ENCODE measurements at places on chromosomes 6 and 20.

DNA sequence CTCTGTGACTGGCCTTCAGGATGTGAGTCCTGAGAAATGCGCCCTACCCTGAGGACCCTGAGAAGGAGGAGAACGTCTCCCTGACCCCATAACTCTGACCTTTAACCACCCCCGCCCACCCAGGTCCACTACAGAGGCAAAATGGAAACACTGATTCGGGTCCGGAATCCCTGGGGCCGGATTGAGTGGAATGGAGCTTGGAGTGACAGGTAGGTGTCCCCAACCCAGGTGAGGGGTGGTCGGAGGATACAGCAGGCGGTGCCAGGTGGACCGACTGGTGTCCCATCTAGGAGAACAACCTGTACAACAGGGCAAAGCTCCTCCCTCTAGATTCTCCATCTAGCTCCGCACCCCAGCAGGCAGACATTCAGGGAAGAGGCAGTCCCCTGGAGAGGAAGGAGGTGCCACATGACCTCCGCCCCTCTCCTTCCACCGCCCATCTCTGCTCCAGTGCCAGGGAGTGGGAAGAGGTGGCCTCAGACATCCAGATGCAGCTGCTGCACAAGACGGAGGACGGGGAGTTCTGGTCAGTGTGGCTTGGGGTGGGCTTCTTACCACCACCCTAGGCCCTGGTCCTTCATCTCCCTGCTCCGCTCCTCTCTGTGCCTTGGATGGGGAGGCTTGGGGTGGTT lies 17.6 kb downstream of the CAPN11 start:
- no peak for DNase-seq

DNA sequence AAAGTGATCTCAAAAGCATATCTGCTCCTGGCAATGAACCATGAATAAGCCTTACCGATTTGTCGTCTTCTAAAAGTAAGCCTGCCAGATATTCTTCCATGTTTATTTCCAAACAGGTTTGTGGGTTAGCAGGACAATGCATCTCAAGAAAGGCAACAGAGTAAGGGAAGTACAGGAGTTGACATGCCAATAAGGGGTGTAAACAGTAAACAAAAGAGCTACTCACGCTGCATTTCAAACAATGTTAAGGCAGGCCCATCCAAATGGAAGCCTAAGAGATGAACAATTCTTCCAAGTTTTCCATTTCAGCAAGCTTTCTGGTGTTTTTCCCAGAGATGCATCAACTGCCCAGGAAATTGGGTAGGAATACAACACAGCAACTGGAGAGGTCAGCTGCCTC lies 27.8 kb upstream of the CRIP3 start:
- DNase-seq, result no peak

GRCh38 chr6:30955367-30956042 lies 14.7 kb downstream of the MUCL3 start:
- peak; percentile 66 for DNase-seq

DNA sequence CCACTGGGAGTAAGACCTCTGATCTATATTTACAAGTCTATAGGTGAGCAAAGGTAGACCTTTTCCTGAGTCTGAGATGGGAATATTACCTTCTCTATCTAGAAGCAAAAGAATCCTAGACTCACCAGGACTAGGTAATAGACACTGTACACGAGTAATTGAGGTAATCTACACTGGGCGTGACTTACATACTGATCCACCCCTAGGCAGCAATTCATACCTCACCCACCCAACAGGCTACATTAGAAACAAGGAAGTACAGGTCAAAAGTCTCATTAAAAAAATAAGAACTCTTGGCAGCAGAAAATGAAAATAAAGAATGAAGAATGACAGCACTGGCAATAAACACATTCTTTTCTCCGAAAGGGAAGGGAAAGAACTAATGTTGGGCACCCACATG lies 7.6 kb downstream of the CSNK2A1 start:
- DNase-seq, result no peak

DNA sequence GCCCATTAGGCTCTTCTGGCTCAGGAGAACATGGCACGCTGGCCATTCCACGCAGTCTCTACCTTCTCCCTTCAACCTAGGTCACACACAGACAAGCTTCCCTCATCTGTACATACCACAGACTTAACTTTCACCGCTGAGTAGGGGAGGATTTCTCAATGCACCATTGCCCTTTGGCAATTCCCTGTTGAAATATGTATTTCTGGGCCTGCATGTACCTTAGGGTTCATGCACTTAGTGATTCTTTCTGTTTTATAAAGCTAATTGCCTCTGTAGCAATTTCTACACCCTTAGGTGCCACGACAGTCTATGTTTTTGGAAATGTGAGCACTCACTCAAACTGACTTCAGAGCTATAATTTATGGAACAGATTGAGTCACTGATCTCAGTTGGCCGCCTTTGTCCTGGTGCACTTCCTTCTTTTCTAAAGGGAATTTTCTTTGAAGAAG lies 253.8 kb upstream of the PRDM1 start:
- DNase-seq, result no peak

DNA sequence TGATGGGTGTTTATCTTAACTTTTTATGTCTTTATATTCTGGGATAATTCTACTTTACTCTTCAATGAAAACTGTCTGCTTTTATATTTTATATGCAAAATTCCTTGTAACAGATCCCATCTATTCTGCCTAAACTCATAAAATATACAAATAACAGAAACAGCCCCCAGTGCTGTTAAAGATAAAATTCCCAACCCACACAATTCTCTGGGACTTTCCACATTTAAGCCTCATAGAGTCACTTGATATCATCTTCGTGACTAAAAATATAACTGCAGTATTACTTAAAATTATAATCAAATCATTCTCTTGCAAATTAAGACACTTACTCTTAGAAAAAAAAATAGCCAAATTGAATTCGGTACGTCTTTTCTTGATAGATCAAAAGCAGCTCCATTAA lies 60.2 kb downstream of the INSM1 start:
- no peak for DNase-seq

- no peak for DNase-seq
Observed at GRCh38 chr20:57934007-57934805, 224.4 kb upstream of the PMEPA1 start.

DNA sequence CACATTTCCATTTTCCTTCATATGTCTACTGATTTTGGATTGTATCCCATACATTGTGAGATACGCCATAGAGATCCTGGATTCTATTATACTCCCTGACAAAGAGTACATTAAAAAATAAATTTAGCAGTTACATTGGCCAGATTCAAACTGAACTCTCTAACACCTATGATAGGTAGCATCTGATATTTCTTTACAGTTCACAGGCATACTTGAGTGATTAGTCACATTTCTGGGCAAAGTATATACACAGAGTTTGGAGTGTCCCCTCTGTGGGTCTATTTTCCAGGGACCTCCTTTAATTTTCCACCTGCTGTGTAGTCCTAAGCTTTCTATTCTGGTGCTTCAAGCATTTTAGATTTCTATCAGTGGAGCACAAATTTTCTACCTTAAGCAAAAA lies 96.4 kb downstream of the TBC1D32 start:
- no peak for DNase-seq

DNA sequence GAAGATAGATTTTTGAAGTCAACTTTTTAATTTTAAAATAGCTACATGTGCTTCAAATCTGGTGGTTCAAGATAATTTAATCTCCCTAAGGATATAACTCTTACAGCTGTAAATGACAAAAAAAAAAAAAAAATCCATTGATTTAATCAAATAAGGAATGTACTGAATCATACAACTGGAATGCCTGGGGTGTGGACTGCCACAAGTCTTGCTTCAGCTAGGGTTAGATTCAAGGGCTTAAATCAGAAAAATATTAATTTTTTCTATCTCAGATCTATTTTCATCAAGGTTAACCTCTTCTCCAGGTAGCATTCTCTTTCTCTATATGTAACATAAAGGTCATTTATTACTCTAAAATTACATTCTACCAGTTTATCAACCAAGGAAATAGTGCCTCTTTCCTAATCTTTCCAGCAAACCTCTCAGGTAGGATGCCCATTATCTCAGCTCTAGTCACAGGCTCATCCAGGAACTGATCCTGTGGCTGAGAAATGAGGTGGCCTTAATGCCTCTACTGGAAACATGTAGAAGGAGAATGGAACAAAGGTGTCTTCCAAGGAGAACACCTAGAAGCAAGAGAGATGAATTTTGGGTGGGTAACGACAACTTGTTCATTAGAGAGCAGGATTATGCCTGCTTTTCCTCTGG lies 466.9 kb downstream of the CBLN4 start:
- DNase-seq, result peak; percentile 9

DNA sequence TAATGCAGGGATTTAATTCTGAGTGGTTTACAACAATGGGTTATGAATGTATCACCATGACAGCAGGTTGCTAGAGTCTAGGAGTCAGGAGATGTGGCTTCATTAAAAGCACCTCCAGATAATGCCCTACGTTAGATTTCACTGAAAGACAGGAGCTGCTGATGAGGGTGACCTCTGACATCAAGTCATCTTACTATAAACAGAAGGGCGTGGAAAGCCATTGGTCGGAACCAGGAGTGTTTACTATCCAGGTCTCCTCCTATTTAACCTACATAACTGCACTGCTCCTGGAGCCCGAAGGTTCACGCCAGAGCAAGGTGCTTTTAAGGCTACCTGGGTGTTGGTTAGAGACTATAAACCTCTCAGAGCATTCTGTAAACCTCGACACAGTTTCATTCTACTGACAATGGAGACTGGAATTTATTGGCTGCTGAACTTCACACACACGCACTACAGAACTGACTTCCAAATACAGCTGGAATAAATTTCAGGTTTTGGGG lies 128.7 kb downstream of the EYA4 start:
- DNase-seq, result no peak

GRCh38 chr20:13930281-13930680 lies 60.1 kb downstream of the SEL1L2 start:
- DNase-seq, result no peak

GRCh38 chr6:139546106-139546472 lies 171.6 kb upstream of the CITED2 start:
- peak; percentile 55 for DNase-seq

- DNase-seq, result no peak
Observed at GRCh38 chr20:50427719-50428083, 82.5 kb upstream of the PTPN1 start.

DNA sequence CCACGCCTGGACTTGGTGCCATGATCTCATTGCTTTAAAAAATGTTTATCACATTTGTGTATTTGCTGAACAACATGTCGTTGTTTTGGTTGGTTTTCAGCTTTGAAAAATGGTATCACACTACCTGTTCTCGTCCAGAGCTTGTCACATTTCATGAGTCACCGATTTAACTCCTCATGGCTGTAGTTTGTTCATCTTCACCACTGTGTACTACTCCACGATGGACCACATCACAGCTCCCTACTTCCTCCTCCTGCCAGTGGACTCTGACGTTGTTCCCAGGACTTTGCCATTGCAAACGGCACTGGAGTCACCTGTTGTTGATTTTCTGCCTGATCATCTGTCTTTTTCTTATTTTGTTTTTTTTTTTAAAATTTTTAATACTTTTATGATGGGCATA lies 157.7 kb downstream of the ERMARD start:
- no peak for DNase-seq

DNA sequence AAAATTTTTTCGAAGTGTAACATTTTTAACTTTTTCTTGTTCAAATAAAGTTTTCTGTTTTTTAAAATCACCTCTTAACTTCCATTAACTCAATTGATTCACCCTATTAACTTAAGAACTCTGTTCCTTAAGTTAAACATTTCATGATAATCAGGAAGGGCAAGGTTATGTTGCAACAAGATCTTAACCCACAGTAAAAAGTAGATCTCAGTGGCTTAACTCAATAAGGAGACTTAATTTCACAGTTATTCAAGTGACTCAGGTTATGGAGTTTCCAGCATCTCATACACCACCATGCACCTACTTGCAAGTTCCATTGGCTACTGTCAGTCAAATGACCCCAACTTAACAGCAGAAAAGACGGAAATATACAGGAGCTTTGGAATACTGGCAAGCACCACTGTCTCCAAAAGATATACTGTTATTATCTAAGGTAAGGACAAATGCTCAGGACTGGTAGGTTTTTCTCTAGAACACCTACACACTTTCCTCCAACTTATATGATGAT lies 11.2 kb downstream of the HLA-DQB1 start:
- DNase-seq, result no peak

DNA sequence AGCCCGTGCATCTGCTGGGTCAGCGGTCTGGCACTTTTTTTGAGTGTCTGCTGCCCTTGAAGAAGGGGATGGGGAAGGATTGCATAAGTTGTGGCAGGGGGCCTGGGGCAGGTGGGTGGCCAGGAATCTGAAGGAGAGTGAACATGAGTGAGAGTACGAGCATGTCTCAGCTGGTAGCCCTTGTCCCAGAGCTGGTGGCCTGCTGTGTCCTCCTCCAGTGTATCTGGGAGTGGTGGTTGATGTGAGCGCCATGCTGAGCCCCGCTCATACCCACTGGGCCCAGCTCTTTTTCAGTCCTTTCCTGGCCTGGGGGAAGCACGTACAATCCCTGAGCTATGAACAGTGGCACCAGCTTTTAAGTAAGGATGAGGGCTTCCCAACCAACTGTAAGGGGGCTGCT lies 136.2 kb upstream of the AGPAT4 start:
- DNase-seq, result no peak

DNA sequence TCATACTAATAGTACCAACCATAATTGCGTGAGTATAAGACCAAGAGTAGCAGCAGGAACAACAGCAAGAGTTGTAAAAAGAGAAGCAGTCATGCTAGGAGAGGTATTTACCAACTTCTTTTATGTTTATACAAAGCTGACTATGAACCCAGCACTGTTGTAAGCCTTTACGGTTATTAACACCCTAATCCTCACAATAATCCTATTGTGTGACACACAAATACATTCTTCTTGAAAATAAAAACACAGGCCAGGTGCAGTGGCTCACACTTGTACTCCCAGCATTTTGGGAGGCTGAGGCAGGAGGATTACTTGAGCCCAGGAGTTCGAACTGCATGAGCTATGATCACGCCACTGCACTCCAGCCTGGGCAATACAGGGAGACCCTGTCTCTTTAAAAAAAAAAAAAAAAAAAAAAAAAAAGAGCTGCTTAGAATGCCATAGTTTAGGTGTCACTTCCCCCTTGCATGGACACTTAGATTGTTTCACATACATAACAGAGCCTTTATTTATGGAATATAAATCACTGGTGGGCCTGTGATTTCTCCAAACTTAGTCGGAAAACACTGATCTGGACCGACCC lies 20.2 kb downstream of the HCK start:
- DNase-seq, result peak; percentile 7

DNA sequence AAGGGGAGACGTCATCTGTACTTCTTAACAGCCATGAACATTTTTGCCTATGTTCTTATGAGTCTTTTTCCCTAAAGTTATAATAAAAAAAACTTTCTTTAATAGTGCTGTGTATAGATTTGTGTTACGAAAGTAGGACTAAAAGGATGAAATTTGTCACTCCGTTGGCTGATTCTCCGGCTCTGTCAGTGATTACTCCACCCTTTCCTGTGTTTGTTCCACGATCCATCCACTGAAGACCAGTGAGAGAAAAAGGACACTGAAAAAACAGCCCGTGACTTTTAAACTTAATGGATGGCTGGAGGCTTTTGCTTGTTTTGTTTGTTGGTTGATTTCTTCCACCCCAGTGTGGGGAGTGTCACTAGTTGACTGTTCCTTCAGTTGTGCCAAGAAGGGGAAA lies 232.0 kb upstream of the NOX3 start:
- DNase-seq, result no peak

DNA sequence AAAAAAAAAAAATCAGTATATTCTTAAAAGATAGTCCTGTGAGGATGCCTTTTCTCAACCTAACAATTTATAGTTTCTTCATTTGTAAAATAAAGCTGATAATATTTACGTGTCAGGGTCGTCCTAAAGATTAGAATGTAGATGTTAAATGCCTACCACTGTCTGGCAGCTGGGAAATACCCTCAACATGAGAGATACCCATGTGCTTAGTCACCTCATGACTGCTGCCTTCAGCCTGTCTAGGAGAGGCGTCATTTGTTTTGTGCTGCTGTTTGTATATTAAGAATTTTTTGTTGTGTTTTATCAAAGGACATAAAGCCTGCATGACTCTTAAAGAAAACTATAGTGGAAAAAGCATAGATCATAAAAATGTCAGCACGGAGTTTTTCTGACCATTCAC lies 9.5 kb downstream of the FAM120B start:
- DNase-seq, result no peak

All from fibroblast of skin of abdomen (primary cell).